NB4 (cell line): ENCODE measurements at places on chromosomes 7 and 10.

GRCh38 chr10:77106676-77107075 lies 530.9 kb downstream of the KCNMA1 start:
- no peak for DNase-seq

DNA sequence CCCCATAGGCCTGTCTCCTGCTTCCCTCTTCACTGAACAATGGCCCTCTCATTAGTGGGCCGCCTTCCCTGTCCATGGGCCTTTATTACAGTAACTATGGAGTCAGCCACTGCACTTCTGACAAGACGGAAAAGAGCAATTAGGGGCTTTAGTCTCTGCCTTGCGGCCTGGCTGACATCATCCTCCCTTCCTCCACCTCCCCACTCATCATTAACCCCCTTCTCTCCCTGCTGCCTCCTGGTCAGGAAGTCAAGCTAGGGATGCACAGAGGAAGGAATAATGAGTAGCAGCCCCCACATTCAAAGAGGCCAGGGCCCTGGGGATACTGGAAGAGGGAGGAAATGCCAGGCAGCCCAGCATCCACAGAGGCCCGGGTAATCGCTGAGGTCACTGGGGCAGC lies 101.6 kb upstream of the PLXNA4 start:
- DNase-seq = no peak

DNA sequence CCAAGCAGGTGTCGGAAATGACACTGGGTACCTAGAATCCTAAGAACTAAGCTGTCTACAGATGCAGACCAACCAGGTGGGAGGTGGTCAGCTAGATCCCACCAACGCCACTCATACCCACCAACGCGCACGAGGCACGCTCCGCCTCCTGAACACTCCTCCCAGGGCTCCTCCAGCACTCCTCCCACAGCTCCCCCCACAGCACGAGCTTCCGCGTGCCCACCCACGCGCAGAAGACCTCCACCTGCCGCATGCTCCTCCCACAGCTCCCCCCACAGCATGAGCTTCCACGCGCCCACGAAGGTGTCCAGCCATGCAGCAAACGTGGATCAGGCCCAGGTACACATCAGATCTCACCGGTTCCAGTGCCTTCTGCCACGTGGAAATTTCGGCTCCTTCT lies 196.0 kb downstream of the MAD1L1 start:
- DNase-seq = no peak

DNA sequence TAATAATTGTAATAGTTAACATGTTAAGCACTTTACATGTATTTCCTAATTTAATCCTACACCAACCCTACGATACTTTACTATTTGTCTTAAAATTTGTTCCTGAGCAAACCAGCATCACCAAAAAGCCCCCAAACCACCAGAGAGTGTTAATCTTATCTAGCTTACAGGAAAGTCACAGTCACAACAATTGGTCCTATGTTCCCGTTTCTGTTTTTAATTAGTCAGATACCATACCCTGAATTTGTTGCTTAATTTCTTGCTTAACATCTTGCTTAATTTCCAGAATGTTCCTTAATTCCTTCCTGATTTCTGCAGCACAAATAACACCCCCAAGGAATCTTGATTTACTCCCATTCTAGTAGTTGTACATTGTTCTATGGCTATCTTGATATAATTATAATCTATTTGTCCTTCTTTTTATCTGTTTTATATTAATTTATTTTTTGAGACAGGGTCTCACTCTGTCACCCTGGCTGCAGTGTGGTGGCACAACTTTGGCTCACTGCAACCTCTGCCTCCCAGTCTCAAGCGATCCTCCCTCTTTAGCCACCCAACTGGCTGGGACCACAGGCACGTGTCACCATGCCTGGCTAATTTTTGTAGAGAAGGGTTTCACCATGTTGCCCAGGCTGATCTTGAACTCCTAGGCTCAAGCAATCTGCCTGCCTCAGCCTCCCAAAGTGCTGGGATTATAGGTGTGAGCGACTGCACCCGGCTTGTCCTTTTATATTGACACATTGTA lies 6.6 kb upstream of the PDSS1 start:
- no peak for DNase-seq

DNA sequence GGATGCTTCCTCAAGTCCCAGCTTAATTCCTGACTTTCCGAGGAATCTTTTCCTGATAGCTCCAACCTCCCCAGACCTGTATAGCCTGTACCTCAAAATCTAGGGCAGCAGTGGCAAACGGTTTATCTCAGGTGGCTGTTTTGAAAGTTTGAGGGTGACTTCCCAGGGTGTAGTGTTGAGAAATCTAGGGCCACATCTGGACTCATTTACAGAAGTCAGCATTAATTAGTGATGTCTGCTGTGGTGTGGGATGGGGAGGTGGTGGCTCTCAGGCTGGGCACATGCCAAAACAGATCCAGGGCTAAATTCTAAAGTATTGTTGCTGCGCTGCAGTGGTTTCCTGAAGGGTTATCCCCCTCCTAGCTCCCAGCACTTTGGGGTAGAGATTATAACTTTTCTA lies 38.0 kb downstream of the UNC5B start:
- no peak for DNase-seq

DNA sequence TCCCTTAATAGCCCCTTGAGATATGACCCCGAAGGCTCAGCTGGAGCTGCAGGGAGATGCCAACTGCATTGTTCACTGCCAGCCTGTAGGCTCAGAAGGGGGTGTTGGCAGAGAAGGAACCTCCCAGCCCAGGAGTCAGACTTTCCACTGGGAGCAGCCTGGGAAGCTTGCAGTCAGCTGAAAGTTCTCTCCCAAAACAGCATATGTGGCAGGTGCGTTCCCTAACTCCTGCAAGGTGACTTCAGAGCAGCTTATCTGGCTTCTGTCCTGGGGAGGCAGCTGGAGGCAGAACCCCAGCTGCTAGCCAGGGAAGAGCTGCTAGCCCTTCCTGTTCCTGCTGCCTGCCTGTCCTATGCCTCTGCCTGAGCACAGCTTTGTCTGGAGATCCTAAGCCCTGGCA lies 8.1 kb downstream of the SFTPA2 start:
- no peak for DNase-seq

GRCh38 chr10:104935656-104936055 lies 294.6 kb downstream of the SORCS3 start:
- no peak for DNase-seq

DNA sequence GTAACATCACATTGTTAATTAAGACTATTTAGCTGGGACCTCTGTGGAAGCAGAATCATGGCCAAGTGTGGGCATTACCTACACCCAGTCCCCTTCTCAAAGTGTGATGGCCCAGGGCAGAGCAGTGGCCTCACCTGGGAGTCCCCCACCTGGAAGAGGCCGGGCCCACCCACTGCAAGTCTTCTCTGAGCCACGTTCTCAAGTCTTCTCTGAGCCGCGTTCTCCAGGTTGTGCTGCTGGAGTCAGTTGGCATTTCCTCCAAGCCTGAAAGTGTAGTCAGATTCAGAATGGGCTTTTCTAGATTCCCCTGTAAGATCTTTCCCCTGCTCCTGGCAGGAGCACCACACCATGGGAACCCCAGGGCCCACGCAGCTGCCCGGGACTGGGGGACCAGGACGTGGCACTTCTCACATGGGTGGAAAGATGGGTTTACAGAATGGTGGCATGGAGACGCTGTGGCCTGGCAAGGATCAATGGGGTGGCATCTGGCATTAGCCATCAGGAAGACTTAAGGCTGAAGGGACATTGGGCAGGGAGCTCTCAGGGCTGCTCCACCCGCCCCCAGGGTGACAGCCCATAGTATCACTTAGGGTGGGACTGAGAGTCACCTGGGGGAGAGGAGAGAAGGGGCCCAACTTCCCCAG lies 68.0 kb downstream of the MKI67 start:
- DNase-seq = no peak

GRCh38 chr7:151680810-151681209 lies 161.1 kb upstream of the RHEB start:
- DNase-seq = peak; percentile 40

DNA sequence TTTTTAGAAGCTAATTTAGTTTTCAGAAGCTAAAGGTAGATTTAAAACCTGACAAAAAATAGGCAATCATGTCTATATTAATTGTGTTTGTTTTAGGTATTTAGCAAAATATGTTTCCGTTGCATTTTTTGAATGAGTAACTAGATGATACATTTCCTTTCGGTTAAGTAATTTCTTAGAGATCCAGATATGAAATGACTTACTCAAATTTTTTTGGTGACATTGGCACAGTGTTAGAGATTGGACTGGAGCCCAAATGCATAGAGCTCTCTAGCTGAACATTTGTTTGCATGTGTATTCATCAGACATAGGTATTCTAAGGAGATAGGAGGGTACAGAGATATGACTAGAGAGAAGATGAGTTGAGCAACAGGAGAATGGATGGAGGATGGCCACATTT lies 1.9 kb downstream of the BUB3 start:
- DNase-seq = no peak

DNA sequence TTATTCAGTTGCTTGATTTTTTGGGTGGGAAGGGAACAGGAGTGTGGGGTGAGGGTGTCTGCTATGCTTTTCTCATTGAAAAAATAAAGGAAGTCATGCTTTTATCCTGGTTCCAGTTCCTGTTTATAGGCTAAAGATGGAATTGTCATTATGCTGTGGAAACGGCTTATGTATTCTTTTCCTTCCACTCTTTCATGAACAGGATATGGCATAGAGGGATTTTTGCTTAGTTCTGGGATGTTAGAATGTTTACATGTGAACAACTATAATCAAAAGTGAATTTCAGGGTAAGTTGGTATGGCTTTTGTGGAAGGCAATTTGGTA lies 35.9 kb upstream of the PTPN12 start:
- no peak for DNase-seq

- no peak for DNase-seq
Observed at GRCh38 chr10:43353495-43354329, 17.7 kb upstream of the FXYD4 start.

DNA sequence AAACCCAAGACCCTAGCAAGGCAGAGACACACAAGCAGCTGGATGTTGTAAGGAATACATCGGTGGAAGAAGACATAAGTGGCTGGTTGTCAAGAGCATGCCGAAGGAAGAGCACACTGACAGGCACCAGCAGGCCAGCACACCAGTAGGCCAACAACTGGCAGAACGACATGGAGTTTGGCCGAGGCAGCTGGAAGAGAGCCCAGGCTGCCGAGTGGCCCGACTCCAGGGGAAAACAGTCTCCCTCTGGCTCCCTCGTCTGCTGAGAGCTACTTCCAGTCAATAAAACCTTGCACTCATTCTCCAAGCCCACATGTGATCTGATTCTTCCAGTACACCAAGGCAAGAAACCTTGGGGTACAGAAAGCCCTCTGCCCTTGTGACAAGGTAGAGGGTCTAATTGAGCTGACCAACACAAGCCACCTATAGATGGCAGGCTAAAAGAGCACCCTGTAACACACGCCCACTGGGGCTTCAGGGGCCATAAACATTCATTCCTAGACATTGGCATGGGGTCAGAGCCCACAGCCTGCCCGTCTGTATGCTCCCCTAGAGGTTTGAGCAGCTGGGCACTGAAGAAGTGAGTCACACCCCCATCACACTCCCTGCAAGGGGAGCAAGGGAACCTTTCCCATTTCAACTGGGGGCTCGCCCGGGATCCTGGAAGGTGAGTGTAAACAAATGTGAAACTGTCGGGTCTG lies 14.7 kb upstream of the TNS3 start:
- no peak for DNase-seq

DNA sequence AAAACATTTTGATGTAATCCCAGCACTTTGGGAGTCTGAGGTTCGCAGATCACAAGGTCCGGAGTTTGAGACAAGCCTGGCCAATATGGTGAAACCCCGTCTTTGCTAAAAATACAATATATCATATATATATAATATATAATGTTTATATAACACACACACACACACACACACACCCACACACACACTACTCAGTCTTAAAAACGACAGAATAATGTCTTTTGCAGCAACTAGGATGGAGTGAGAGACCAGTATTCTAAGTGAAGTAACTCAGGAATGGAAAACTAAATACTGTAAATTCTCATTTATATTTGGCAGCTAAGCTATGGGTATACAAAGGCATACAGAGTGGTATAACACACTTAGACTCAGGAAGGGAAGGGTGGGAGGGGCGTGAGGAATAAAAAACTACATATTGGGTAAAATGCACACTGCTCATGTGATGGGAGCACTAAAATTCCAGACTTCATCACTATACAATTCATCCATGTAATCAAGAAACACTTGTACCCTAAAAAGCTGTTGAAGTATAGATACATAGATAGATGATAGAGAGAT lies 231.2 kb upstream of the SEMA3A start:
- no peak for DNase-seq

DNA sequence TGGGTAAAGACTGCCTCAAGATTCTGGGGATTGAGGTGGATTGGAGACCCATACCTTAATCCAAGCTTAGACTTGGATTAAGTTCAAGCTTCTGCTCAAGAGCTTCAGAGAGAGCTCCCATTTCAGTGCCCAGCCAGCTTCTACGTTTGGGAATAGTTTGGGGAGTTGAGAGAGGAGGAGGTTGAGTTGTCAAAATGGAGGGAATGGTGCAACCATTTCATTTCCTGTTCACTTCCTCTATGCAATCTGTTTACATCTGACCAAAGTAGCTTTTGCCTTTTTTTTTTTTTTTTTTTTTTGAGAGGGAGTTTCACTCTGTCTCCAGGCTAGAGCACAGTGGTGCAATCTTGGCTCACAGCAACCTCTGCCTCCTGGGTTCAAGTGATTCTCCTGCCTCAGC lies 65.8 kb downstream of the ENTPD1 start:
- DNase-seq = peak; percentile 36
